ENCODE measurements at places on chromosomes 7 and 10. TPM values are rescaled to one million over a fixed set of nuclear protein-coding genes. Genes with fewer than 3 reads are reported as not detected.

Gene IFIT1B
- not detected for polyA plus RNA-seq

GRCh38 chr7:75789361-75789924, 17.4 kb upstream of the CCL26 start:
- H3K4me3 ChIP-seq = no peak overlapping the region
- DNase-seq = no peak
- no peaks in the 10 kb centered on the region for H3K27me3 ChIP-seq
- H3K27ac ChIP-seq = no peak overlapping the region
- no peaks in the 10 kb centered on the region for H3K36me3 ChIP-seq
- H3K4me1 ChIP-seq = no peaks in the 10 kb centered on the region

Gene SEMA3A
- 11.4 TPM for polyA plus RNA-seq

Gene ADRA2A
- polyA plus RNA-seq = 1.1 TPM

DNA sequence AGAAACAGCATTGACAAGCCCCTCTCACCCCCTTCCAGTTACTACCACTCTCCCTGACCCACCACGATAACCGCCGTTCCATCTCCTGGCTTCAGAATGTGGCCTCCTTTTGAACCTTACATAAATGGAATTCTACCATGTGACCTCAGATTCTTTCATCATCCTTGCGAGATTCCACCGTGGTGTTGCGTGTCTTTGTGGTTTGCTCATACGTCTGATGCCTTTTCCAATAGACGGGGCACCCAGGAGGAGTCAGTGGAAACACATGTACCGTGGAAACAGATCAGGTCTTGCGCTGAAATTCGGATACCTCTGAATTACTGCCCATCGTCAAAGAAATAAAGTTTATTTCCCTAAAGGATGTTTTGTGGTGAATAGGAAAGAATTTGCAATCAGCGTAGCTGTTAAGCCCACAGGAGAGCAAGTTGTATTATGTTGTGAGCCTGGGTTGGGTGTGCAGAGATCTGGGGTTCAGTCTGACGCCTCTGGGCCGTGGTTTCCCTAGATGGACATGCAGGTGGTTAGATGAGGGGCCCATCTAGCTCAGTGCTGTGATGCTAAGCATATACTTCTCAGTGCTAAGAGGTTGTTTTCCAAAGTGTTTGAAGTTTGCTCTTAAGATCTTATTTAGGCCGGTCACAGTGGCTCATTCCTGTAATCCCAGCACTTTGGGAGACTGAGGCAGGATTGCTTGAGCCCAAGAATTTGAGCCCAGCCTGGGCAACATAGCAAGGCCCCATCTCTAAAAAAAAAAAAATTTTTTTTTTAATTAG, 29.1 kb downstream of the GTF2IRD1 start:
- H3K4me1 ChIP-seq = peaks cover 4% of the 10 kb centered on the region
- H3K27me3 ChIP-seq = no peaks in the 10 kb centered on the region
- no peak overlapping the region for H3K4me3 ChIP-seq
- peaks cover 28% of the 10 kb centered on the region for H3K36me3 ChIP-seq
- peak; percentile 50 for DNase-seq

Gene ERVW-1
- 0.93 TPM for polyA plus RNA-seq

DNA sequence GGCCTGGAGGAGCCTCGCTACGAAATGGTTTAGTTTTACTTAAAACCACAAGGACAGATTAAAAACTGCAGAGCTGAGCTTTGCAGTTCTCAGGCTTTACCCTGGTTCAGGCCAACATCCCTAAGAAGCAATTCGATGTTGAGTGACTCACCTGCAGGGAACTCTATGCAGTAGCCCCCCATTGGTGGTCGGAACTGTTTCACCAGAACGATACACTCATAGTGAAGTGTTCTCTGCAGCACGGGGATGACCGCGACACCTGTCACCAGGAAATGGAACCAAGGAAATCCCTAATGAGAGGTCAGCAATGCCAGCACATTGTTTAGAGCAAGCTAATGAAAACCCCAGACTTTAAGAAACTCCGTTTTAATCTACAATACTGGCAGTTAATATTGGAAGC, 18.0 kb downstream of the NUDT5 start:
- peaks cover 13% of the 10 kb centered on the region for H3K36me3 ChIP-seq
- no peak for DNase-seq
- no peaks in the 10 kb centered on the region for H3K4me1 ChIP-seq
- H3K27me3 ChIP-seq = no peaks in the 10 kb centered on the region
- H3K4me3 ChIP-seq = no peak overlapping the region

Gene SFRP4
- polyA plus RNA-seq = 0.25 TPM

DNA sequence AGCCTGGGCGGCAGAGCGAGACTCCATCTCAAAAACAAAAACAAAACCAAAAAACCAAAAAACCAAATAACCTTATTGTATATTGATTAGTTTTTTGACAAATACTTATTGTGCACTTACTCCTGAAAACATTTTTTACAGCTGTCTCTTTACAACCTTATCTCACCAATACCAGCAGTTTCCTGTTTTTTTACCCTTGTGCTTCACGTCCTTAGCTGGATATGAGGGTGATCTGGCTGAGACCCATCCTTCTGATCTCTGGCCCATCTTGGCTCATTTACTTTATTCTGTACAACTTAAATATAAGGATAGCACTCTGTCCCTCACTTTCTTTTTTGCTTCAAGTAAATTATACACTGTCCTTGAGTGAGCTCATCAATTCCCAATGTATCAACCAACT, 104.6 kb upstream of the DNAJB12 start:
- DNase-seq = no peak
- no peaks in the 10 kb centered on the region for H3K36me3 ChIP-seq
- H3K4me1 ChIP-seq = no peaks in the 10 kb centered on the region
- no peak overlapping the region for H3K27ac ChIP-seq
- no peak overlapping the region for H3K4me3 ChIP-seq

Gene MBL2
- not detected for polyA plus RNA-seq

Gene INPP5A
- polyA plus RNA-seq = 22.4 TPM

GRCh38 chr7:127404286-127405072, 12.0 kb upstream of the ZNF800 start:
- no peak overlapping the region for H3K4me3 ChIP-seq
- H3K27ac ChIP-seq = no peak overlapping the region
- H3K4me1 ChIP-seq = no peaks in the 10 kb centered on the region
- H3K27me3 ChIP-seq = no peaks in the 10 kb centered on the region
- H3K36me3 ChIP-seq = no peaks in the 10 kb centered on the region

DNA sequence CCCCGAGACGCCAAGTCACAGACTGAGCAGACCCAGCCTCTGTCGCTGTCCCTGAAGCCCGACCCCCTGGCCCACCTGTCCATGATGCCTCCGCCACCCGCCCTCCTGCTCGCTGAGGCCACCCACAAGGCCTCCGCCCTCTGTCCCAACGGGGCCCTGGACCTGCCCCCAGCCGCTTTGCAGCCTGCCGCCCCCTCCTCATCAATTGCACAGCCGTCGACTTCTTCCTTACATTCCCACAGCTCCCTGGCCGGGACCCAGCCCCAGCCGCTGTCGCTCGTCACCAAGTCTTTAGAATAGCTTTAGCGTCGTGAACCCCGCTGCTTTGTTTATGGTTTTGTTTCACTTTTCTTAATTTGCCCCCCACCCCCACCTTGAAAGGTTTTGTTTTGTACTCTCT, 215.6 kb downstream of the TCF7L2 start:
- DNase-seq = no peak
- peaks cover 45% of the 10 kb centered on the region for H3K36me3 ChIP-seq
- H3K27me3 ChIP-seq = no peaks in the 10 kb centered on the region

DNA sequence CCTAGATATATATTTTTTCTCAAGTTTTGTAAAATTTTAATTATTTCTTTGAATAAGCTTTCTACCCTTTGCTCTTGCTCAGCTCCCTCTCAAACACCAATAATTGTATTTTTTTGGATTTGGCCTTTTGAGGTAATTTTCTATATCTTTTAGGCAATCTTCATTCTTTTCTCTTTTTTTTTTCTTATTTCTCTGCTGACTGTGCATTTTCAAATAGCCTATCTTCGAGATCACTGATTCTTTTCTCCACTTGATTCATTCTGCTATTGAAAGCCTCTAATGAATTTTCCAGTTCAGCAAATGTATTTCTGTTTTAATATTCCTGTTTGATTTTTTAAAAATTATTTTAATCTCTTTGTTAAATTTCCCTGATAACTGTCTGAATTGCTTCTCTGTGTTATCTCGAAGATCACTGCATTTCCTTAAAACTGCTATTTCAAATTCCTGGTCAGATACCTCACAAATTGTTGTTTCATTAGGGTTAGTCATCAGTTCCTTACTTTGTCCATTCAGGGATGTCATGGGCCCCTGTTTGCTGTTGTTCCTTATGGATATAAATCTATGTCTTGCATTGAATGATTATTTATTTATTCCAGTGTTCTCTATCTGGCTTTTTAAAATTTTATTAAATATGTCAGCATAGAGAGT, 100.1 kb upstream of the UNC5B start:
- H3K4me1 ChIP-seq = no peaks in the 10 kb centered on the region
- H3K27me3 ChIP-seq = no peaks in the 10 kb centered on the region
- no peak overlapping the region for H3K27ac ChIP-seq
- H3K4me3 ChIP-seq = no peak overlapping the region
- H3K36me3 ChIP-seq = no peaks in the 10 kb centered on the region
- no peak for DNase-seq

GRCh38 chr7:138963675-138964074, 17.5 kb downstream of the KIAA1549 start:
- no peak overlapping the region for H3K4me3 ChIP-seq
- no peak for DNase-seq
- H3K27me3 ChIP-seq = no peaks in the 10 kb centered on the region
- H3K4me1 ChIP-seq = no peaks in the 10 kb centered on the region
- no peaks in the 10 kb centered on the region for H3K36me3 ChIP-seq

GRCh38 chr7:154746571-154747360, 256.2 kb downstream of the PAXIP1 start:
- no peak for DNase-seq
- H3K4me1 ChIP-seq = no peaks in the 10 kb centered on the region
- no peak overlapping the region for H3K27ac ChIP-seq
- H3K4me3 ChIP-seq = no peak overlapping the region
- no peaks in the 10 kb centered on the region for H3K36me3 ChIP-seq

GRCh38 chr7:152176797-152177196, 151.3 kb downstream of the GALNT11 start:
- H3K4me1 ChIP-seq = no peaks in the 10 kb centered on the region
- H3K27me3 ChIP-seq = no peaks in the 10 kb centered on the region
- no peak overlapping the region for H3K4me3 ChIP-seq
- DNase-seq = no peak
- peaks cover 13% of the 10 kb centered on the region for H3K36me3 ChIP-seq

Gene ARMC3
- polyA plus RNA-seq = not detected

Gene HEPACAM2
- 18.0 TPM for polyA plus RNA-seq

DNA sequence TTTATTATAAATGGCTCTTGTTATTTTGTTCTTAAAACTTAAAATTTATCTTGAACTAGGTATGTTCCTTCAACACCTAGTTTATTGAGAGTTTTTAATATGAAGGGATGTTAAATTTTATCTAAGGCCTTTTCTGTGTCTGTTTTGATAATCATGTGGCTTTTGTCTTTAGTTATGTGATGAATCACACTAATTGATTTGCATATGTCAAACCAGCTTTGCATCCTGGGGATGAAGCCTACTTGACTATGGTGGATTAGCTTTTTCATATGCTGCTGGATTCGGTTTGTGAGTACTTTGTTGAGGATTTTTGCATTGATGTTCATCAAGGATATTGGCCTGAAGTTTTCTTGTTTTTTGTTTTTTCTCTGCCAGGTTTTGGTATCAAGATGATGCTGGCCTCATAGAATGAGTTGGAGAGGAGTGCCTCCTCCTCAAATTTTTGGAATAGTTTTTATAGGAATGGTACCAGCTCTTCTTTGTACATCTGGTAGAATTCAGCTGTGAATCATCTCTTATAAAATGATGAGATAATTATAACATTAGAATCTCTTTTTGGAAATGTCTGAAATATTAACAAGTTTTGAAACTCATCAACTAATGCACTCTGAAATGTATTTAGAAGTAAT, 78.7 kb upstream of the AGR3 start:
- H3K36me3 ChIP-seq = no peaks in the 10 kb centered on the region
- H3K27me3 ChIP-seq = no peaks in the 10 kb centered on the region
- H3K4me1 ChIP-seq = no peaks in the 10 kb centered on the region
- H3K4me3 ChIP-seq = no peak overlapping the region
- H3K27ac ChIP-seq = no peak overlapping the region
- DNase-seq = no peak

Gene MYL7
- not detected for polyA plus RNA-seq

Gene ATOH7
- polyA plus RNA-seq = 0.93 TPM

DNA sequence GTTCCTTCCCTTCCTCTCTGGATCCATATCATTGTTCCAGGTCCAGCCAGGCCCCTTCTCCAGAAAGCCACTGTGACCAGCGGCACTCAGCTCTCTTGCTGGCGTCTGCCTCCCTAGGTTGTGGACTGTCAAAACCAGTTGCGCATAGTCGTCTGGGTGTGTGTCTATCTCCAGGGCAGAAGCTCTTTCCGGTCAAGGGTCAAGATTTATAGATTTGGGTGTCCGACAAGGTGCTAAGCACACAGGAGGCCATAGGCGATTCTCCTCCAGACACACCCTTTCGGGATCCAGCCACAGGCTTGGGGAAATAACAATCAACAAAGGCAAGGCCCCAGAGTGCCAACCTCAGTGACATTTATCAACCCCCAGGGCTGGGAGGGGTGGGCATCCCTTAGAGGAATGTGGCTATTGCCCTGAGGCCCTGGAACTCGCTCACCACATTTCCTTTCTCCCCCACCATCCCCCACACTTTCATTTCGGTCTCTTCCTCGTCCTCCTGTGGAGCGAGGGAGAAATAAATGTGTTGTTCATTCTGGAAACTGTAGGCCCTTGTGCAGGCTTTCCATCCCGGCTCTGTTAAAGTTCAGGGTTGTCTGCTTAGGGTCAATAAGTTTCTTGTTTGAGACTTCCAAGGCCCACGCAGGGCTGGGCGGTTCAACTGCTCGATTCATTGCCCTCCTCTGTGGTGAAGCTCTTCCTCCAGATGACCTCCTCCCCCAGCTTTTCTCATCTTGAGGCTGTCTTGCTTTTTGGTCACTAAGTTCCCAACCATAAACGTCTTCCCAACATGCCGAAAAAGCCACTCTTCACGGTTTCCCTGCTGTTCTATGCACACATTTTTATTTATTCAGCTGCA, 57.9 kb downstream of the AFAP1L2 start:
- H3K27ac ChIP-seq = no peak overlapping the region
- no peak overlapping the region for H3K4me3 ChIP-seq
- no peaks in the 10 kb centered on the region for H3K4me1 ChIP-seq
- H3K27me3 ChIP-seq = no peaks in the 10 kb centered on the region
- H3K36me3 ChIP-seq = no peaks in the 10 kb centered on the region

Gene GRID2IP
- polyA plus RNA-seq = 0.34 TPM

Gene ASB15
- polyA plus RNA-seq = not detected

DNA sequence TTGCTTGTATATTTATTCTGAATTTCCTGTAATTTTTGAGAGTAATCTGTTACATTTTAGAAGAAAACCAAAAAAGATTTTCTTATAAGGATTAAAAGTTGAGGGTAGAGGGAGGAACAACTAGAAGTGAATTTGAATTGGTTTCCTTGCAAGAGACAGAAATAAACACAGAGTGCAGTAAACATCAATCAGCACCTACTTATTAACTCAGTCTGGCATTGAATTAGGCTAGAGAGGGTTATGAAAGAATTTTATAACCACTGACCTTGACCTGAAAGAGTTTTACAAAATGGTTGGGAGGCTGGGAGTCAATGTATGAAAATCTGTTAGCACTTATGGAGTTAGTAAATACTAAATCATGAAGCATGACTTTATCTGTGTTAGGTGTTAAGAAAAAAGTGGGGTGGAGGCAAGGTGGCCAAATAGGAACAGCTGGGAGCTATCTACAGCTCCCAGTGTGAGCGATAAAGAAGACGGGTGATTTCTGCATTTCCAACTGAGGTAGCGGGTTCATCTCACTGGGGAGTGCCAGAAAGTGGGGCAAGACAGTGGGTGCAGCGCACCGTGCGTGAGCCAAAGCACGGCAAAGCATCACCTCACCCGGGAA, 106.5 kb downstream of the PDE1C start:
- peak; percentile 10 for DNase-seq
- no peaks in the 10 kb centered on the region for H3K4me1 ChIP-seq
- H3K27ac ChIP-seq = no peak overlapping the region

All from small intestine (tissue), 16 donors.